ENCODE measurements at places on chromosomes 5 and 9.

DNA sequence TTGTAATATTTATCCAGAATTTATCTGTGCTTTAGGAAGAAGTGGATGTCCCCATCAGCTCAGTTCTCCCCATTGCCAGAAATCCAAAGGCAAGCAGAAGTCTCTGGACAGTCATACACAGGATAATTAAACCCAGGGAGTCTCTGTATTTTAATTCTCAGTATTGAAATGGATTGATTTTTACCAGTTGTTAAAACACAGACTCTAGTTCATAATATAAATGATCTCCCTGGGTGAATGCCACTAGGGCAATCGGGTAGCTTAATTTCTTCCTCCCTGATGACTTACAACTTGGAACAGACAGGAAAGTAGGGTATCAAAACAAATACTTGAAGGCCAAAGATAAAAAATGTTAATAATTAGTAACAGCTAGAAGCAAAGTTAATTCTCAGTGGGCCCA lies 66.5 kb upstream of the DAP start:
- DNase-seq = no peak

GRCh38 chr9:115300116-115300515 lies 182.2 kb upstream of the TNC start:
- DNase-seq = no peak

- DNase-seq = no peak
Observed at GRCh38 chr9:131739959-131740648, at the start of gene RAPGEF1. Gene RAPGEF1 (minus strand): TSS chr9:131740076. CDS start chr9:131739830, 246 bp downstream.

DNA sequence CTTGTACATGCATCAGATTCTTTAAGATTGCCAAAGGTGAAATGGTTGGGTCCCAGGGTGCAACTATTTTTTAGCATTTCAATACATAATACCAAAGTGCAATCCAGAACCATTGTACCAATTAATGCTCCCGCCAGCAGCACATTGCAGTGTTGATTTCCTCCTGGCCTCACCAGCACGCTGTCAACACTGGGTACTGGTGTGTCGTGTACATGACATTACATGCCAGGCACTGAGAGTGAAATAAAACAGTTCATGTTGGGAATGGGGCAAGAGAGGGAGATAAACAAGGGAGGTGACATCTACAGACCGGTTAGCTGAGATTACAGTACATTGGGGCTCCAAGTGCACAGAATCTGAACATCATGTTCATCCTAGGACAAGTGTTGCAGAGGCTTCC lies 37.8 kb downstream of the HMGCS1 start:
- no peak for DNase-seq

DNA sequence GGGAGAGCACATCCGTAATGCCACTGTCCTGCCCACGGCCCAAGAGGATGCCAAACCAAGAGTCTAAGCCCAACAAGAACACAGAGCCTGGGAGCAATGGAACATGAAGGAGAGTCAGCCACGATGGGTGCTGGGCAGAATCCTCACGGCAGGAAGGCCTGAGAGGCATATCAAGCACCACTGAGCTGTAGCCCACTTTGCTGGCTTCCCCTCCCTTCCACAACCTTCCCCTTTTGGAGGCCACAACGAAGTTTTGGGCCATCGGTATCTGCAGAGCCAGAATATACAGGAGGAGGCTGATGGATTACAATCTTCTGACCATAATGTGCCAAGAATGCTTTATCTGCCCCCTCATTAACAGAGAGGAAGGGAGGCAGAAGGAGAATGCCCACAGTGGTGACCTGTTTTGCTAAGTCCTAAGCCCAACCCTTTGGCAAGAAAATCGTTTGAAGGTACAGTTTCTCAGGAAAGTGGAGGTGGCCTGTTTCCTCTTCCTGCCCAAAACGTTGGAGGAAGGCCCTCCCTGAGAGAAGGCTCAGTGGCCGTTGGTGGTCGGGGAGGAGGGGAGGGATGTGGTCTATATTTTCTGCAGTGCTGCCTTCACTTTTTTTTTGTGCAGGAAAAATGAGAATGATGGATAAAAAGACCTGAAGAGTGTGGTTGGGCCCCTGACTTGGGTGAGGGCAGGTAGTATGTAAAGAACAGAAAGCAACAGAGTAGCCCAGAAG lies 26.2 kb downstream of the MACROH2A1 start:
- DNase-seq = no peak

- DNase-seq = no peak
Observed at GRCh38 chr5:55410845-55411244, 103.1 kb downstream of the MTREX start.

- peak; percentile 72 for DNase-seq
Observed at GRCh38 chr9:116115761-116116353, 37.7 kb upstream of the PAPPA start.

GRCh38 chr9:74122661-74123060 lies 374.5 kb upstream of the RORB start:
- DNase-seq = no peak

DNA sequence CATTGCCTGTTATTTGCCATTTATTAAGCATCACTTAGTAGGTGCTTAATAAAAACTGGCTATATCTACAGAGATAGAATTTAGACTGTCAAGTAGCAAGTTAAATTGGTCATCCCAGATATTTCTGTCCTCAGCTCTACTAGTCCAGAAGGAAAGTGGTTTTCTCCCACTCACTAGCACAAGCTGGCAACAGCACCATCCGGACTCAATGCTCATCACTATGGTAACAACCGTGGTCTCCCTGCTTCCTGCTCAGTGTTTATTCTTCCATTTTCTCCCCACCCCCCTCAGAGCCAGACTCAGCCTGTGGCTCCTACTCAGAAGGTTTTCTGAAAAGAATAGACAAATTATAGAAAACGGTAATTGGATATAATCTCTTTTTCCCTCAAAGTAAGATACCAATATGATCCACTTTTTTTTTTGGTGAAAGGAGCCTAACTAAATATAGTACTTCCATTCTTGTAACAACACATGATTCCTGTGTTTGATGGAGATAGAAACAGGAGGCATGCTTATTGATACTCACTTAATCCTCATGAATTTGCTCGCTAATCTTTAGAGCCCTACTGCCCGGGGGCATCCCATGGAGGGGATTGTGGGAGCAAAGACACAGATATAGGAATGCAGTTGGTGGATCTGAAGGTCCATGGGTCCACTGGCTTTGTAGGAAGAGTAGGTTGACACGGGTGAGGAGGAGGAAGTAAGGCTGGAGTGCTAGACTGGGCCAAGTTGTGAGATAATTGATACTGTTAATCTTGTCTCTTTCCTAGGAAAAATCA lies 191.4 kb downstream of the MAN2A1 start:
- DNase-seq = no peak

DNA sequence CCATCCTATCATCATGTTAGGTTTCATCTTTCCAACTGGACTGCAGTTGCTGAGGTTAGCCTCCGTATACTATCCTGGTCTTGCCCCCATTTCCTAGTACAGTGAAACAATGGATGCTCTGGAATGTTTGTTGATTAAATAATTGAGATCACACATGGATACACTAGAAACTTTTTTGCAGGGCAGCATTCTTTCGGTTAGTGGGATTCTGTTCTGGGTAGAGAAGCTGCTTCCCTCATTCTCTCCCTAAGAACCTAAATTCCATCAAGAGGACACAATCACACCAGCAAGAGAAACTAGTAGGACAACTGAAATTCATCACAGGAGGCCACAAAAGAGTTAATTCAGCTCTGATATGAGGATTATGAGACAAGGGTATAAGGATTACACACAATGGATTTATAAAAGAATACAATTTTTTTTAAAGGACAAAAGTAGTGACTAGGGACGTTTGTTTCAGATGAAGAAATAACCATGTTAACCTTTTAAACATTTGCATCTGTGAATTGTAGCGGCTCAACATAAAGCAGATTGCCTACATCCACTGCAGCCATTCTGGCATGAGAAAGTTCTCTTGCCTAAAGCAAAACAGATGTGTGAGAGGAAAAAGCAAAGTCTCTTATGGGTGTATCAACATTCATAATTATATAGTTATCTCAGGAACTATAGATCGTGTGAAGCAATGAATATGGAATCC lies 162.7 kb upstream of the LHFPL2 start:
- peak; percentile 15 for DNase-seq

GRCh38 chr5:68264024-68264956 lies 48.7 kb downstream of the PIK3R1 start:
- no peak for DNase-seq

DNA sequence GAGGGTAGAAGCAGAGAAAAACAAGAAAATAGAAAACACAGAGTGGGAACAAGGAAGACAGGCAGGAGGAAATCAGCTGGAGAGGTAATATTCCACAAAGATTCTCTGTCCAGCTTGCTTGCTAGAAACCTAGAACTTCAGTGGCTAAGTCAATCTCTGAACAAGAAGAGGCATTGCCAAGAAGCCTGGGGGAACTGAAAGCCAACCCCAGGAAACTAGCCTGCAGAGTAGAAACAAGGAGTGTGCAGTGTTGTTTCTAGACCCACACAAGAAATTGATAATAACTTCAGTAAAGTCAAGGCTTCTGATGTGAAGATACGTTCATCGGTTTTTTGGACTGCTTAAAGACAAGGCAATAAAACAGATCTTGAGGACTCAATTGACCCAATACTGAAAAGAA lies 234.5 kb upstream of the MAP3K1 start:
- no peak for DNase-seq

DNA sequence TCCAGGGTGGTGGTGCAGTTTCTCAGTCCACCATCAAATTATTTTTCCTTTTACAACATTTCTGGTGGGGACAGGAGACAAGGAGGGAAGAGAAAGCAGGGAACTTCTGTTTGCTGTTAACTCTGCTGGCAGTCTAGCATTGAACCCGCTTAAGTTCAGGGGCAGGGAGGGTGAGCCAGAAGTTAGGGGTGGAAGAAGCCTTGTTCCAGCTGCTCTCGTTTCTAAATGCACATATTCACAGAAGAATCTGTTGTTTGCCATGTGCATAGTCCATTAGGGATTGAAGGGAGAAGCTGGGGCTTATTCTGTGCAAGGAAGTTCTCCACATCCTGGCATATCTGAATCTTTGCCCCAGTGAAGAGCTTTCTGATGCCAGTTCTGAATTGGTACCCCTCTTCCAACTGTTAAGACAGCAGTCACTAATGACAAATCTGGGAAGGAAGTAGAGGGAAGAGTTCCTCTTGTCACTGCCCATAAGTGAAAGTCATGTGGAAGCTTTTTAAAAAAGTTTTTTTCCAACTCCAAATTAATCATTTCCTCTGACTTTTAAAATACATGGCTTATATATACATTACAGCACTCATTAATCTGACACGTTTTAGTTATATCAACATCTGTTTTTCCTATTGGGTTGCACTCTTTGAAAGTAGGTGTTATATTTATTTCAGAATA lies 32.6 kb upstream of the ACOT12 start:
- DNase-seq = no peak

- DNase-seq = no peak
Observed at GRCh38 chr5:172267943-172268342, 15.6 kb downstream of the UBTD2 start.

GRCh38 chr9:35431467-35431866 lies 58.4 kb upstream of the RUSC2 start:
- peak; percentile 11 for DNase-seq

GRCh38 chr9:106897236-106897635 lies 34.3 kb downstream of the ZNF462 start:
- peak; percentile 60 for DNase-seq

DNA sequence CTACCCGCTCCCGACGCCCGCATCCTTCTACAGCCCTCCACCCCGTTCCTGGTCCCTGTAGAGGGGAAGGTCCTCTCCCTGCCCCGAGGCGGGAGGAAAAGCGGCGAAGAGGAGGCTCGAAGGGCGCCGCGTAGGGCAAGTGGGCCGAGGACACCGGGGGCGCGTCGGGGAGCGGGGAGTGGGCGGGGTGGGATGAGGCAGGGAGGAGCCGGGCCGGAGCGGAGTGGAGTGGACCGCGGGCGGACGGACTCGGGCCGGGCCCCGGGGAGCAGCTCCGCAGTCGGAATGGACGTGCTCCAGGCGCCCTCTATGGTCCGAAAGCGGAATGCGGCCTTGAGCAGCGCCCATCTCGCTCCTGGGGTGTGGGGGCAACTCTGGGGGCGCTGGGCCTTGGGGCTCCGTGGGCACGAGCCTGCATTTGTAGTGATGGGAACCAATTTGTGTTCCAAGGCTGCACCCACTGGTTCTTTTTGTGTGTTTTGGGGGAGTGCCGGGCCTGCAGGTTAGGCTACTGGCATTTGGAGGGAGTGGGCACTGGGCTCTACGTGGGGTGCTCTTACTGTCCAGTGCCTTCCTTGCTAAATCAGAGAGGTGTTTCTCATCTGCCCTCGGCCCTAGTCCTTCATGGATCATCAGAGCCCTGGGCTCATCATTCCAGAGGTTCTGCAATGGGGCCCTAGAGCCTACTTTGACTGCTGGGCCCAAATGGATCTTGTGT lies 7.3 kb downstream of the IRX1 start:
- DNase-seq = peak; percentile 35

DNA sequence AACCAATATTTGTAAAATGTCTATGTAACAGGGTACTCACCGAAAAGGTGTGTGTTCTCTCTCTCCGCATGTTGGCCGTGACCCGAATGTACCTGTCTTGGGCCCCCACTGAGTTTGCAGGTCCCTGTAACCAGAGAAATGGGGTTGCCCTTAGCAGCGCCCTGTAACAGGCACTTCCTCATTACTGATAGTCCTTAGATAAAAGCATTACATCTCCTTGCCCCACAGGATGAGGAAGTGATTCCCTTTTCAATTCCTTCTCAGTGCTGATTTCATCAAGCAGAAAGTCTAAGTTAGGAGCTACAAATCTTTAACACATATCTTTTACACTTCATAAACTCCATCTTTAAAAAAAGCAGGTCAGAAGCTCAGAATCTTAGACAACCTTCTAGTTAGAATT lies 15.2 kb upstream of the HMHB1 start:
- no peak for DNase-seq

DNA sequence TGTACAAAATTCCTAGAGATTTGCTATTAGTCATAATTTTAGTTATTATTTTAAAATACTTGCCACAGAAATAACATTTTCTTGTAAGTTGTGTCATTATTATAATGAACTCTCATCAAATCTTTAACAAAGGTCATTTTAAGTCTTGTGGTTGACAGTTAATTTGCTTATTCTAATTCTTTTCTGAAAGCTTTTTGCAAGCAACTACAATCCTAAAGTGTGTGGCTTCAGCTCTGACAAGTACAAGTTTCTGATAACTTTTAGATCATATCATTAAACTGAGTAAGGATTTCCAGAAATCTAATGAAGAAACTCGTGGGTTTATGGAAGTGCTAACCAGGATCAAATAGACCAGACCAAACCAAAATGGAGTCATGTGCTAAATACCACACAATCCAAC lies 86.4 kb downstream of the SFXN1 start:
- no peak for DNase-seq

DNA sequence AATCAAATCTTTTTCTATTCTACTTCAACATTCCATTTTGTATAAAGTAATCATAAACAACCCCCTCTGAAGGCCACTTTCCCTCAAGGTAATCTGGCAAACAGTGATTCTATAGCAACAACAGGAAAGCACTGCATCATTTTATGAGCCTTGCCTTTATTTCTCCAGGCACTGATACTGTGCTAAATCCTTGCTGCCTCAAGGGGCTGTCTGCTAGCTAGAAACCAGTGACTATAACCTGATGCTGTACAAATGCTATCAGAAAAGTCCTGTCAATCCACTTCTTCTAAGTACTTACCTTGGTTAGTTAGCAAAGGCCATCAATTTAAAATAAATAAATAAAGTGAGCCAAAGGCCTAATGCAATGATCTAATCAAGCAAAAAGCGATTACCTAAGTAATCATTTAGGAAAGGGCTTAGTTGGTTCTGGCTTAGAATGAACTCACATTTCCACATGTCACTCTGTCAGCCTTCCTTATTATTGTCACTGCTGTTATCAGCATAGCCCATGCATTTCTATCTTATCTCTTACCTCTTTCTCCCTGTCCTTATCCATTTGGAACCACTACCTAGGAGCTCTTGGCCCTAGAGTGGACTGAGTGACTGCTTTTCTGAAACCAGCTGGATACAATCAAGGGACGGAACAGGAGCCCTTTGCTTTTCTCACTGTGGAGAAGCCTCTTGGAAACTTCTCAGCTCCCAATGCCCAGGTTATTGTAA lies 246.1 kb upstream of the MEF2C start:
- DNase-seq = no peak
